ENCODE measurements at places on chromosomes 7 and 10. TPM values are rescaled to one million over a fixed set of nuclear protein-coding genes. Genes with fewer than 3 reads are reported as not detected.

GRCh38 chr10:101901340-101901739 lies 57.7 kb upstream of the KCNIP2 start:
- peak; percentile 41 for DNase-seq

Gene SPDYE1
- not detected for total RNA-seq

DNA sequence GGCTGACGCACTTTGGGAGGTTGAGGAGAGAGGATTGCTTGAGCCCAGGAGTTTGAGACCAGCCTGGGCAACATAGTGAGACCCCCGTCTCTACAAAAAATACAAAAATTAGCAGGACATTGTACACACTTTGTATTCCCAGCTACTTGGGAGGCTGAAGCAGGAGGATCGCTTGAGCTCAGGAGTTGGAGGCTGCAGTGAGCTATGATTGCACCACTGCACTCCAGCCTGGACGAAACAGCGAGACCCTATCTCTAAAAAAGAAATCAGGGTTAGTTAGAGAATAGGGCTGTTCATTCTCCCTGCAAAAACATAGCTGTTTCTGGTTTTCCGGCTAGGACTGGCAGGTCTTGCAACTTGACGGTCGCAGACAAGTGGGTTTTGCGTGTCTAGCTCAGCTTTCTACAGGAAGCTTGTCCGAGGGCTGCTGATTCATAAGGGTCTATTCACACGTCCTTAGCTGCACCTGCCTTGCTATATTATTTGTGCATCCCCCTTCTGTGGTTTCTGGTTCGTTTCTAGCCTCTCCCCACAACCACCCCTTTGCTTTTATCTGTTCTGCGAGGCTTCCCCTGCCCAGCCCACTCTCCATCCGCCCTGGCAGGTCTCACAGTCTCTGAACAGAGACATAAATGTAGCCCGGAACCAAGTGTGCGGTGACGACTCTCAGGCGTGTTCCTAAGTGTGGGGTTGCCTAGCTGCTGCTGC lies 10.7 kb downstream of the AMZ1 start:
- DNase-seq: no peak

Gene VWA2
- total RNA-seq: 0.21 TPM

- peak; percentile 62 for DNase-seq
These were observed 18.5 kb upstream of the SERPINE1 start for GRCh38 chr7:101108330-101108857.

- peak; percentile 93 for DNase-seq
These were observed at the start of gene ASB13 for GRCh38 chr10:5666008-5666840. ASB13 (minus strand) TSS chr10:5666595; CDS start chr10:5666551, 44 bp downstream.

DNA sequence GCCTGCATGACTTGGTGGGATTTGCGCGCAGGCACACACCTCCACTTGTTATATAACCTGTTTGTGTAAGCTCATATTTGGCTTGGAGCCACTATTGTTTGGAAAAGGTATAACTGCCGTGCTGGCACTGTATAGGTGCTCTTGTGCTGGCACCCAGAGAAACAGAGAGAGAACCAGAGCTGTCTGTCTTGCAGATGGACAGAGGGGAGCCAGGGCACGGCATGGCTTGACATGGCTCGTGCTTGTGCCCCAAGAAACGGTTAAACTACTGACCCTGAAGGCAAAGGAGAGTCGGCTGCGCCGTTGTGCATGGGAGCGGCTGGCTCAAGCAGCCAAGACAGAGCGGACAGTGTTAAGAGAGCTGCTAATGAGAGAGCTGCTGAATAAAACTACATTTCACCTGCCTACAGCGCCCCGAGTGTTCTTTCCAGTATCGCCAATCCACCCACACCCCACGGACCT lies 23.2 kb downstream of the RAPGEF5 start:
- no peak for DNase-seq

Gene NIPSNAP2
- 80.3 TPM for total RNA-seq

Gene TAS2R41
- 0.10 TPM for total RNA-seq

GRCh38 chr10:124354411-124355382 lies 64.0 kb downstream of the OAT start:
- peak; percentile 77 for DNase-seq

Gene KLLN
- total RNA-seq: 0.10 TPM

Gene MYH16
- total RNA-seq: not detected

DNA sequence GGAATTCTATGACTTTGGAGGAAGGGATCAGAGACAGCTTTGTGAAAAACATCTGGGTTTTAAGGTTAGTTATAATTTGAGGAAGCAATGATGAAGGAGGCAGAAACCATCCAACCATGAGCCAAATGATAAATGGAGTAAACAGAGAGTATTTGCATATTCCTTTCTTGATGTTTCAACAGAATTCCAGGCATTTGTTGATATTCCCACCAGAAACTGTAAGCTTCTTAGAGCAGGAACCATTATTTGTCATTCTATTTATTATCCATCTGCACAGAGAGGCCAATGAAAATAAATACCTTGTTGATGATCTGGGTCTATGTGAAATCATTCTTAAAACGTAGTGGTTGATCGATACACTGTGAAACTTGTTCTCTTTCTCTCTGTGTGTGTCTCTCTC lies 715.3 kb downstream of the INHBA start:
- DNase-seq: no peak

GRCh38 chr7:124257638-124258308 lies 224.9 kb upstream of the TMEM229A start:
- no peak for DNase-seq

GRCh38 chr7:110888641-110889040 lies 202.3 kb upstream of the LRRN3 start:
- no peak for DNase-seq

DNA sequence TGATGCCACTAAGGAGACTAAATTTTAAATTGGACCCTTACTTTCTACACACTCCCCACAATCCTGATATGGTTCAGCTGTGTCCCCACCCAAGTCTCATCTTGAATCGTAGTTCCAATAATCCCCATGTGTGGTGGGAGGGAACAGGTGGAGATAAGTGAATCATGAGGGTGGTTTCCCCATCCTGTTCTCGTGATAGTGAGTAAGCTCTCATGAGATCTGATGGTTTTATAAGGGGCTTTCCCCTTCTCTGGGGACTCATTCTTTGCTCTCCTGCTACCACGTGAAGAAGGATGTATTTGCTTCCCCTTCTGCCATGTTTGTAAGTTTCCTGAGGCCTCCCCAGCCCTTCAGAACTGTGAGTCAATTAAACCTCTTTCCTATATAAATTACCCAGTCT lies 18.4 kb upstream of the BET1 start:
- no peak for DNase-seq

Gene ZC3HAV1L
- 1.1 TPM for total RNA-seq

- no peak for DNase-seq
These were observed 490.5 kb upstream of the ANKRD30A start for GRCh38 chr10:36634916-36635315.

DNA sequence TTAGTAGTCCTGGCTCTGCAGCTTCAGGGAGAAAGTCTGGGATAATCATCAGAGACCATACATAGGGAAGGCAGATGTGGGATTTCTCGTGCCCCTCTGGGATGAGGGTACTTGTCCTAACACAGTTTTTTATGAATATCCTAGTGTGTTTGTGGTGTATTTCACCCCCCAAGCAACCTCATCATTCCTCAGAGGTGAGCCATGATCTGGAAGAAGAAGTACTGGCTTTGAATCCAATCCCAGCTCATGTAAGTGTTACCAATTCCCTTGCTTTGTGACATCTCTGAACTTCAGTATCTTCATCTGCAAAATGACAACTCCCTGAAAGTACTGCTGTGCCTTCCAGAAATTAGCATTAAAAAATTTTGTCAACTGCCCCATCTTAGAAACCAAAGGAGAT lies 347.5 kb upstream of the ZMIZ1 start:
- no peak for DNase-seq

DNA sequence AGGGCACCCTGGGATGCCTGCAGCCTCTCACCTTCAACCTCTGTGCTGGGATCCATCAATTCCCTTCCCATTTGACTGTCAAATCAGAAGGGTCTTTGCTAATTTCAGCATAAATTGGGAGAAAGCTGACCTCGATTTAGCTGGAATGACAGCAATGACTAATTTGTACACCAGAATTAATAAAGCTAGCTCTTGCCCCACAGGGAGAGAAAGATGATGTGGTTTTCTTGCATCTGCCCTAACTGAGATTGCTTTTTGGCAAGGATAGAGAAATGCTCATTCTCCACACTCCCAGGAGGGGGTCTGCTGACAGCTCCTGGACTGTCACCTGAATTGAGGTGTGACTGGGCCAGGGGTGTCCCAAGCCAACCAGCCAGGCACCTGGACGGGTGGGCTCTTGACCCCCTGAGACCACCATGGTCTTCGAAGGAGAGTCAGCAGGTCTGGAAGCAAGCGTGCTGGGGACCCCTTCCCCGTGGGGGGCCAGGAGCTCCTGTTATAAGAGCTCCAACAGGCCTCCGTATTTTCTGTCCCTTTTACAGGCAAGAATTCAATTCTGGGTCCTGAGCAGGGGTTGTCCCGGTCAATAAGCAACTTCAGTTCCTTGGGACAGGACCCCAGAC lies 42.1 kb downstream of the RBM17 start:
- DNase-seq: no peak

Gene ATAD1
- 37.5 TPM for total RNA-seq

DNA sequence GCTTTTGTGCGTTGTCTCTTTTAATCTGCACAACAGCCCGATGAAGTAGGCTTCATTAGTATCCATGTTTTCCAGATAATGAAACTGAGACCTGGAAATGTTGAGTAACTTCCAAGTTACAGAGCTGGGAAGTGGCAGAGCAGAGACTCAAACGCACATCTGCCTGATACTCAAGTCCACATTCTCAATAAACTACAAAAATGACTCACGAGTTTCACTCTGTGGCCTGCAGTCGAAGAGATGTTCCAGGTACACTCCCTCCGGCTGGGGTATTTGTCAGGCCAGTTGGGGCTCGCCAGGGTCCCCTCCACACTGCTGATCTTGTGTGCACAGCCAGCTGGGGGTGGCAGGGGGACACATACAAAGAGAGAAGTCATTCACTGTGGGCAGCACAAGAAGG lies 17.7 kb upstream of the OPALIN start:
- DNase-seq: no peak

- no peak for DNase-seq
These were observed 9.4 kb downstream of the PDK4 start for GRCh38 chr7:95586951-95587301.

DNA sequence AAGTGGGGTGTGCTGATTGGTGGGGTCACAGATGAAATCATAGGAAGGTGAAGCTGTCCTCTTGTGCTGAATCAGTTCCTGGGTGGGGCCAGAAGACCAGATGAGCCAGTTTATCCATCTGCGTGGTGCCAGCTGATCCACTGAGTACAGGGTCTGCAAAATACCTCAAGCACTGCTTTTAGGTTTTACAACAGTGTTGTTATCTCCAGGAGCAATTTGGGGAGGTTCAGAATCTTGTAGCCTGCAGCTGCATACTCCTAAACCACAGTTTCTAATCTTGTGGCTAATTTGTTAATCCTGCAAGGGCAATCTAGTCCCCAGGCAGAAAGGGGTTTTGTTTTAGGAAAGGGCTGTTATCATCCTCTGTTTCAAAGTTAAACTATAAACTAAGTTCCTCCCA lies 17.0 kb upstream of the IFRD1 start:
- no peak for DNase-seq

GRCh38 chr7:152711444-152711944 lies 35.6 kb upstream of the XRCC2 start:
- no peak for DNase-seq

DNA sequence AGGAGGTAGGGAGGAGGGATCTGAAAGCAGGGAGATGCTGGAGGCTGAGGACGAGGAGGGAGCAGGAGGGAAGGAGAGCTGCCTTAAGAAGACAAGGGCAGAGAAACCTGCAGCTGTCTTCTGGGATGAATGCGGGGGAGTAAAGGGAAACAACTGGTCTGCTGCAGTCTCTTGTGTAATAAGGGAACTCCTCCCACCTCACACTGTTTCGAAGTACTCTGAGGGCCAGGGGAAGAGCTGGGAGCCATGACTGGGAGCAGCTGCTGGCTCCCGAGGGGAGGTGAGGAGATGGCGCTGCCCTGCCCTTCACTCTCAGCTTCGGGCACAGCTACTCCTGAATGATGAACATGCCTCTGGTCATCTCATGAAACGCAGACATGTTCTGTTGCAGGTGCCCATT lies 65.1 kb downstream of the CLEC2L start:
- peak; percentile 57 for DNase-seq

Gene FAM25G
- not detected for total RNA-seq

Gene TACC2
- 11.8 TPM for total RNA-seq

DNA sequence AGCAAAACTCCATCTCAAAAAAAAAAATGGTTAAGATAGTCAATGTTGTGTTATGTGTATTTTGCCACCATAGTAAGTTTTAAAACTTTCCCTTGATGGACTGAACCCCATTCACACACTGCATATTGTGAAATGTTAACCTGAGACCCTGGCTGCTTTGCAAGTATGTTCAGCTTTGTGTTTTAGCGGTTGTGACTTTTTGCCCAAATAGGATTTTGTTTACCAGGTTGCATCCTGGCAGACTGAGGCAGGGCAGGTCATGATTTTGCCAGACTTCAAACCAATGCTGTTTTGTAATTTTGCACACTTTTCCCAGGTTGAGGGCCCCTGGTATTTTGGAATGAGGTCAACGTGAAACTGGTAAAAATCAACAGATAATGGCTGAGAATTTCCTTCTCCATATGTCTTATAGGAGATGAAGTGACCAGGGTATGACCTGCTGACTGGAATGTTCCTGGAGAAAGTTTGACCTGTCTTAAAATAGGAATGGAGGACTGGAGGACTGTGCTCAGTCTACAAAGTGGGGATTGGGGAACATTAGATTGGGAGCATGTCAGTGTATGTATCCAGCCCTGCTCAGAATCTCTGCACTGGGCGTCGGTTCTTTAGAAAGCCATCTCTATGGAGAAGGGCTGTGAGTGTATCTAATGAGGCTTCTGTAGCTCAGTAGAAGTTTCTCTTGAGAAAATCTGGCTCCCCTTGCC lies 76.2 kb downstream of the LRGUK start:
- no peak for DNase-seq

- DNase-seq: no peak
These were observed 238.5 kb upstream of the MAGI2 start for GRCh38 chr7:79692015-79692414.

Data from H7 (cell line).